ENCODE measurements at places on chromosomes 4 and X.

DNA sequence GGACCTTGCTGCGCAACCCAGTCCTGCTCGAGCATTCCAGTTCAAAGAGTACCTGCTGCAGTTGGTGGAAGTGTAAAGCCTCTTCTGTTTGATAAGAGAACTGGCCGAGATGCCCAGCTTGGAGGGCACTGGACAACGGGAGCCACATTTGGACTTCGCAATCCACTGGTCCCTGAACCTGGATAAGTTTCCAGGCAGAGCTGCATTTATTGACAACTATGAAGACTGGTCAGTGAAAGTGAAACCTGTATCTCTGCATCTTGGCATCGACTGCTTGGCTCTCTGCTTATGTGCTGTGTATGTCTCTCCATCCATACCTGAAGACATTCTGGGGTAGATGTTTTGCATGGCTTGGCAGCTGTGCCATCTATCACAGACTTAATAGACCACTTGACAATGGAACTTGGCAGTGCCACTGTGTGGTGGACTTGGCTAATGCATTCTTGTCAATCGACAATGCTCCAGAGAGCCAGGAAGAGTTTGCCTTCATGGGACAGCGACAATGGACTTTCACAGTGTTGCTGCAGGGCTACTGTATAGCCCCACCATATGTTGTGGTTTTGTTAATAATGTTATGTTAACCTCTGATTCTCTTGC lies 43.5 kb upstream of the ZBTB33 start:
- no peak for DNase-seq

- DNase-seq, result no peak
These were observed 28.2 kb downstream of the TAPT1 start for GRCh38 chr4:16197876-16198665.

- no peak for DNase-seq
These were observed 13.7 kb downstream of the DGKK start for GRCh38 chrX:50456712-50457484.

GRCh38 chr4:124932447-124932846 lies 219.9 kb upstream of the ANKRD50 start:
- no peak for DNase-seq

DNA sequence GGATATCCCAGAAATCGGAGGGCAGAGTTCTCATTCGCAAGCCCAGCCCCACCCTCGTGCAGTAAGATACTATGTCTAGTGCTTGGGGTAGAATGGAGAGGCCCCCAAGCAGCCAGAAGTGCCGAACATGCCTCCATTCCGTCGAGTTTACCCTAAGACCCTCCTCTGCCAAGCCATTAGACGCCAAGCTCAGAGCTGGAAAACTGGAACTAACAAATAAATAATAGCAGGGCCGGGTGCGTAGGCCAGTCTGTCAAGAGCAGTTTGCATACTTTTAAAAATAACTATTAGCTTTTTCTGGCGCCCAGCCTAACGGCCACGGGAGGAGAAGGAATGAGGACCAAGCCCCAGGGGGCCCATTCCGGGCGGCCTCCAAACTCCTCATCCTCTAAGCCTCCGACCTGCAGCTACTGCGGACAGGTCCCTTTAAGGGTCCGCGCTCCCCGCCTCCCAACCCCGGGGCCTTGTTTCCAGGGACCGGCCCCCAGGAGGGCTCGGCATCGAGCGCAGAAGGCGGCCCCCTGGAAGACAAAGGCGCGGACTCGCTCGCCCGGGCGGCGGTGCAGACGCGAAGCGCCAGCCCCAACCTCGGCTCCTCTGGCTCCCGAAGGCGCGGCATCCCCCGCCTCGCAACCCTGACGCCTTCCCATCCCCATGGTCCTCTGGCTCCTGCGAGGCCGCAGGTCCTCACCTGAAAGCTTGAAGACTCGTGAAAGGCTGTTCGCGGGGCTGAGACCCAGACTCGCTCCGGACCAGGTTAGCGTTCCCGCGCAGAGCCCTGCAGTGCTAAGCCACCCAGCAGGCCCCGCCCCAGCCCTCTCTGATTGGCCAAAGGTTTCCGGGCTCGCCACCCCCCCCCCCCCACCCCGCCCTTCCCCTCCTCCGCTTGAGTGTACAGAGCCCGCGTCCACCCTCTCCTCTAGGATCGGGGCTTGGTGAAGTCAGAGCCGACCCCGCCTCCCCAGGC lies at the start of gene TMSB15A:
Gene TMSB15A (minus strand): TSS at position 765 of the 967 bp plus-strand sequence.
- DNase-seq, result peak; percentile 64

GRCh38 chrX:390459-390858 lies 3.8 kb upstream of the PPP2R3B start:
- no peak for DNase-seq

DNA sequence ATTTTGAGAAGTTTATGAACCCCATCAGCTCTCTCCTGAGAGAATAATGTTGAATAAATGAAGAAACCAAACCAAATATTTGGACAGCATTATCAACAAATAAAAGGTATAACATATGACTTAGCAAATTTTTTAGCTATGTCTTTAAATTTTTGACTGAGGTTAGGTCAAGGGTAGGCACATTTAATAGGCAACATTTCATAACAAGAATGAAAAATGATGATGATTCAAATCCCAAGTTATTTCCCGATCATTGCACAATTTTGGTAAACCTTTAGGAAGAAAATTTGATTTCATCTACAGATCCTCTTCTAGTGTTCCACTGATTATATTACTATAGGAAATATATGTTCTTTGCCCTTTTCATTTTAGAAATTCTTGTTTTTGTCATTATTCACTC lies 123.7 kb upstream of the TLR3 start:
- no peak for DNase-seq

DNA sequence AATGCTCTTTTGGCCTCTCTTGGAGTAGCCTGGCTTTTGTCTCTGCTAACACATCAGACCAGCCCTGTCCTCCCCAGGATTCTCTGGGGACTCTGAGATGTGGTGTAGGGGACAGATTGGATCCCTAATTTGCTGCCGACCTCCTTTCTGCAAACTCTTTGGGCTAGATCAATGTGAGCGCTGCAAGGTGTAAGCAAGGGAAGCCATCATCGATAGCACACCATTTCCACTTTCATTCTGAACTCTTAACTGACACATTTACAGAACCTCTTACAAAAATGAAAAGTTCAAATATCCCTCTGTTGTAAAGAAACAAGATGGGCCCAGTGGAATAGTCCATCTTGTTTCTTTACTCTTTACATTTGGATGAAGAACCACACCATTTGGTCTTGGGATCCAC lies 46.6 kb downstream of the PGRMC2 start:
- no peak for DNase-seq

- DNase-seq, result no peak
These were observed 63.7 kb downstream of the TENM3 start for GRCh38 chr4:182306792-182307507.

DNA sequence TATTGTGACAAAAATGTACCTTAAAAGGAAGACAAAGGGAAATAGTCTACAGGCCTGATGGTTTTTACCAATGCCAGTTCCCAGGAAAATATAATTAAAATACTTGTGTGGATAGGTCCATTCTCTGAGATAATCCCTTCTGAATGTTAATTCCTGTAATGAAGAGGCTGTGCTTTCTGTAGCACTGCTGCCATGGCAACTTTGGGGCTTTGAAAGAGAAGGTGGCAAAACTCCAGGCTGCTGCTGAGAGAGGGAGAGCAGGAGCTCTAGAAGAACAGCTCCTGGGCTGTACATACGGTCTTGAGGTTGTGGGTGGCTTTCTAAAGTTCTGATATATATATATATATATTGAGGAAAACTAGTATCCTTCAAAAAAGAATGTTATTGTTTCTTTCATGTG lies 125.4 kb downstream of the PDLIM5 start:
- DNase-seq, result no peak

DNA sequence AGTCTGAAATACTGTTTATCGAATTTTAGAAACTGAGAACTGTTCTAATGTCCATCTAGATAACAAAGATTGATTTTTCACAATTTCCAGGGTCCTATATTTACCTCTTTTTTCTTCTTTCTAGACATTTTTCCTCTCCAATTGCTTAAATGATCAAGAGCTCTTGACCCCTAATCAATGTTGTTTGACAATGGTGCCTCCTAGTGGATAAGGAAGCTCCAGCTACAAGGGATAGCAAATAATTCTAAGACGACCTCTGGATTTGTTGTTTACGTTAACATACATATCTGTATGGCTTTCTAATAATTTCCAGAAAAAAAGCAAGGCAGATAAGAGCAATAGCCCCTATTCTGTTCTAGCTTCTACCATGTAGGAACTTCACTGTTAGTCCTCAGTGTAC lies 35.8 kb downstream of the GPR82 start:
- no peak for DNase-seq

GRCh38 chr4:51999250-51999649 lies 20.9 kb downstream of the LRRC66 start:
- no peak for DNase-seq

DNA sequence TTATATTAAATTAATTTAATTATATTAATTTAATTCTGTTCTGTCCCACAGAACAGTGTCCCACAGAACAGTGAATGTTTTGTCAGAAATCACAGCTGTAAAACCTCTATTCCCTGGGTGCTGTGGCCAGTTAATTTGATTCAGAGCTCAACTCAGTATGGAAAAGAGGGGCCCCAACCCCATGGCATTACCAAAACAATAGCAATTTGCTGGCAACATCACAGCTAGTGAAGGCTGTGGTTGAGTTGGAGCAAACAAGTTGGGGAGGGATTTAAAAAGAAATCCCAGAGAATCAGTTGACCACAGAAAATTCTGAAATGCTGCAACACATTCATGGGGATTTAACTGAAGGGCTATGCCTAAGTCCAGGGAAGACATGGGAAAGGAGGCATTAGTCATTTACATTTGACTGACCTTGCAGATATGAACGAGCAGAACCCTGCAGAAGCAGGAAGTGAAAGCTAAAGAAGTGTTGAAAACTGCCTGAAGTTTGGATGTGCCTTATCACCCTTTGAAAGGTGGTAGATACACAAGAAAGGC lies 30.1 kb downstream of the PDHA2 start:
- no peak for DNase-seq
